ENCODE measurements at places on chromosomes 3 and 15. TPM values are rescaled to one million over a fixed set of nuclear protein-coding genes. Genes with fewer than 3 reads are reported as not detected.

Gene CLPX
- 57.2 TPM for total RNA-seq

DNA sequence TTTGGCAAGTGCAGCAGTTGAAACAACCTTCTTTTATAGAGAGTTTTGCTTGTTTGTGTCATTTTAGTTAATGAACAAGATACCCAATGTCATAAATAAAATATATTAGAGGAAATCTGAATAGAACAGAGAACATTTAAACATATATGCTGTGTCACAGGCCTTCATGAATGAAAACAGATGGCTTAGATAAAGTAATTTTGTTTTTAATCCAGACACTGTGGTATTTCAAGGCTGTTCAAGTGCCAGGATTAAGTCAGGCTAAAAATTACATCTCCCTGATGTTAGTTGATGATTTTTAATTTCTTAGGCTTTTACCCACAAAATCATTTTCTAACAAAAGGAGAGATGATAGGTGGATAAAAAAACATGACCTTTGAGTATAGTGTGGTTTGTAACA is 4.9 kb upstream of the ACKR4 start:
- DNase-seq, result no peak
- H3K27me3 ChIP-seq, result no peaks in the 10 kb centered on the region
- H3K4me1 ChIP-seq, result peaks cover 4% of the 10 kb centered on the region
- H3K4me3 ChIP-seq, result no peak overlapping the region
- peaks cover 10% of the 10 kb centered on the region for H3K36me3 ChIP-seq
- H3K27ac ChIP-seq, result no peak overlapping the region

DNA sequence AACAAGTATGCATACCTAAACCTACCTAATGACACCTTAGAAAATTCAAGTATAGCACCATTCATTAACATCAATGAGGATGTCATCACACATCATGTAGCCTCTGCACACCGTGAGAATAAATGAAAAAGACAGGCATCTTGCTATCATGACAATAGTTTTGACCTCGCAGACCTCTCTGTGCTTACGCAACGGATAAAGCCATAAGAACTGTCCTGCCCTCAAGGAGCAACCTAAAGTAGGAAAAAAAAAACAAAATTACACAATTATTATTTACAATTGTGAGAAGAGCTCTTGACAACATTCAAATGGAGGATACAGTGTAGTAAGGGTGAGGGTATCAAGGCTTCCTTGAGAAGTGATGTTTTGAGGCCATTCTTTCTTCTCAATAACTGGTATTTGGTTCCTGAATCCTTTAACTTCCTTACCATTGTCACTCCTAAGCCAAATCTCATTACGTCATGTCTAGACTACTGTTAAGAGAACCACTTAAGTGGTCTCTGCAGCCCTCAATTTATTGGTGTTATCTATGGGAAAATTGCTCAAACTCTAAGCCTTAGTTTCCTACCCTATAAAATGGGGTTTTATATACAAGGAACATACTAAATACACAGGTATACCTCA is 7.0 kb upstream of the SETD5 start:
- H3K36me3 ChIP-seq, result peaks cover 71% of the 10 kb centered on the region
- no peak overlapping the region for H3K4me3 ChIP-seq
- H3K27ac ChIP-seq, result no peak overlapping the region
- DNase-seq, result no peak
- no peaks in the 10 kb centered on the region for H3K27me3 ChIP-seq
- peaks cover 46% of the 10 kb centered on the region for H3K4me1 ChIP-seq

DNA sequence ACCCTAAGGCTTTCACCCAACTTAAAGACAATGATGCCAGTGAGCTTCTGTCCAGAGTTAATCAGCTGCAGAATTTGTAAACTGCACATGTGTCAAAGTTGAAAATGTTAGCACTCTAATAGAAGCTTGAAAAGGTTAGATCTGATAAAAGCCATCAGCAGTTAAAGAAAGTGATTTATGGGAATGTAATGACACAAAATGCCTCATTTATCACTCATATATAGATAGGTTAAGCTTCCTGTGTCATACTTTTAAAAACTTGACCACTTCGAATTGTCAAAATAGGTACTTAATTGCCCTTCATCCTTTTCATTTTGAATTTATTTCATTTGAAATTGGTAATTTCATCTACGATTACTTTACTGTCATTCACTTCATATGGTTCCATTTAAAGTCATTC is 151.6 kb downstream of the CDIN1 start:
- DNase-seq, result no peak
- no peaks in the 10 kb centered on the region for H3K4me1 ChIP-seq
- no peaks in the 10 kb centered on the region for H3K36me3 ChIP-seq
- H3K4me3 ChIP-seq, result no peak overlapping the region
- H3K27ac ChIP-seq, result no peak overlapping the region

DNA sequence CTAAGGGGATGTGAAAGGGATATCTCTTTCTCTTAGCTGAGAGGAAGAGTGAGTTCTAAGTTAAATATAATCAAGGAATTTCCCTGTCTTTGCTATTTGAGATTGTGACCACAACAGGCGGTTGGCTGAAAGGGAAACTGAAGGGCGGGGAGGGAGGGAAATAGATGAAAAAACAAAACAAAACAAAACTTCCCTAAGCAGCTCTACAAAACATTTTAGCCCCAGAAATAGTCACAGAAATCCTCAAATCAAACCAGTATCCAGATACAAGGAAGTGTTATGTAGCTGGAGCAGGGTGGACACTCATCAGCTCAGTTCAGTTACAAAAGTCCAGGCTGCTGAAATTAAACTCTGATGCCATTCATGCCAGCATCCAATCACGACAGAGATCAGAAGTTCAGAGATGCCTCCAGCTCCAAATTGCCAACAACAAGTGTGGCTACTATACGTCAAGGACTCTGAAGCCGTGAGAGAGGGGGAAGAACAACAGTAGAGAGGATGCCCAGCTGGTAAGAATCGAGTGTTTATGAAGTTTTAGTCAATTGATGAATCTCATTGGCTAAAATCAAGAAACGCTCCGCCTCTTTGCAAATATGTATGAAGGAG is 319 bp upstream of the TP63 start:
- peaks cover 2% of the 10 kb centered on the region for H3K27me3 ChIP-seq
- peaks cover 37% of the 10 kb centered on the region for H3K4me1 ChIP-seq
- peak overlapping the region; percentile 20 for H3K27ac ChIP-seq
- H3K36me3 ChIP-seq, result peaks cover 2% of the 10 kb centered on the region
- peak overlapping the region; percentile 27 for H3K4me3 ChIP-seq
- DNase-seq, result no peak

Gene GPR27
- total RNA-seq, result 0.70 TPM

Gene LMAN1L
- 0.93 TPM for total RNA-seq

- H3K36me3 ChIP-seq, result peaks cover 4% of the 10 kb centered on the region
- H3K4me1 ChIP-seq, result peaks cover 23% of the 10 kb centered on the region
- no peaks in the 10 kb centered on the region for H3K27me3 ChIP-seq
- no peak overlapping the region for H3K4me3 ChIP-seq
- no peak overlapping the region for H3K27ac ChIP-seq
These were observed 291.9 kb upstream of the STT3B start for GRCh38 chr3:31240874-31241273.

DNA sequence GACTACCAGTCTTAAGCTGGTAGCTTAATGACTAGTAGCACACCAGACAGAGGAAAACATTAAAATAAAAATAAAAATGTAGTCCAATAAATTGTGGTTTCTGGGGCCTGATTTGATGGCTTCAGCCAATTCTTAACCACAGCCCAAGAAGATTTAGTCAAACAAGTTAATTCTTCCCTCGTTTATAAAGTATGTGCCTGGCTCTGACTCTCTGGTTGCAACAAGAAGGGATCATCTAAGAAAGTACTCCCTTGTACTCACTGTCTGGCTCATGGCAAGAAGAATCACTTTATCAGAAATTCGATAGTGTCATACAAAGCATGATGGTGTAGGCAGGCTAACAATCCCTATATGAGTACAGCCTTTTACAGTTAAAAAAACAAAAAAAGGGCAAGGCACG is 141.9 kb downstream of the P3H2 start:
- DNase-seq, result no peak
- no peaks in the 10 kb centered on the region for H3K36me3 ChIP-seq
- peaks cover 14% of the 10 kb centered on the region for H3K27me3 ChIP-seq
- no peaks in the 10 kb centered on the region for H3K4me1 ChIP-seq
- no peak overlapping the region for H3K4me3 ChIP-seq
- no peak overlapping the region for H3K27ac ChIP-seq

Gene CLDN18
- total RNA-seq, result not detected

Gene FAM43A
- 13.0 TPM for total RNA-seq

GRCh38 chr15:73598530-73599160 is 34.5 kb downstream of the NPTN start:
- DNase-seq, result no peak
- no peak overlapping the region for H3K4me3 ChIP-seq
- H3K36me3 ChIP-seq, result peaks cover 10% of the 10 kb centered on the region

DNA sequence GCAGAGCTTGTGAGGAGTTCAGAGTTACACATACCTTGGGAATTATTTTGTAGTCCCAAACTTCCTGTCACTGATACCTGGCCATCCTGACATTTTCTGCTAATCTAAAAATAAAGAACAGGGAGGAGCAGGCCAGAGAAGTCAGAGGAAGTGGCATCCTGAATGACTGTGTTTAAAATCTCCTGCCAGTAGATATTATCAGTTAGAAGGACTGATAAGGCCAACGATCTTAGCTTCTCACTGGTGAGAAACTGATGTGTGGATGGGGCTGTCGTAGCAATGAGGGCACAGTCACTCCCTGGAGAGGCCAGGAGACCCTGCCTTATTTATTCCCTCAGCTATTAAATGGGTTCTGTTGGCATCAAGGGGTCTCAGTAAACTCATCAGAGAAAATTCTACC is 115.1 kb downstream of the DGKG start:
- H3K27me3 ChIP-seq, result peaks cover 29% of the 10 kb centered on the region
- peaks cover 5% of the 10 kb centered on the region for H3K4me1 ChIP-seq
- no peak overlapping the region for H3K4me3 ChIP-seq
- H3K36me3 ChIP-seq, result no peaks in the 10 kb centered on the region
- no peak overlapping the region for H3K27ac ChIP-seq

Gene CCDC191
- total RNA-seq, result 2.1 TPM

DNA sequence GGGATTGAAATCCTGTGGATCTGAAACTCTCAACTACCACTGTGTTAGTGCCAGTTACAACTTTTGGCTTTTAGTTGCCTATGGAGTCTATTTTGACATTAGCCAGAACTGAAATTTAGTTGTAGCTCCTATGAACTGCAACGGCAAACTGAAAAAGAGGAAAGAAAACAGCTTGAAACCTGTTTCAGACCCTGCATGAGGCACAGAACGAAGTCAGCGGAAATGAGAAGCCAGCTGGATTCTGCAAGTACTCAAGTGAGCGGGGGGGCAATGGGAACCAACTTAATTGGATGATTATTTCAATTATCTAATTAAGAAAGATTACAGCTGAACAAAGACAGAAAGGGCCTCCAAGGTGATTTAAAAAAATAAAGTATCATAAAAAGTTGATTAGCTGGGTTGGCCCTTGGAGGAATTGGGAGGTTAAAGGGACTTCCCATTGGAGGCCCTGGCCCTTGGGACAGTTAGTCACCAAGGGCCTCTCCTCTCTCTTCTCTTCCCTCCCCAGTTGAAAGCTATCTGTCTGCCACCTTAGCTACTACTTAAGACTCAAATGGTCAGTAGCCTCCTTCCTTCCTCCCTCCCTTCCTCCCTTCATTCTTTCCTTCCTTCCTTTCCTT is 352.1 kb downstream of the SHQ1 start:
- H3K27ac ChIP-seq, result no peak overlapping the region
- DNase-seq, result no peak
- peaks cover 6% of the 10 kb centered on the region for H3K36me3 ChIP-seq
- H3K4me1 ChIP-seq, result no peaks in the 10 kb centered on the region
- no peak overlapping the region for H3K4me3 ChIP-seq
- no peaks in the 10 kb centered on the region for H3K27me3 ChIP-seq

- H3K4me3 ChIP-seq, result no peak overlapping the region
- no peaks in the 10 kb centered on the region for H3K36me3 ChIP-seq
- H3K27ac ChIP-seq, result no peak overlapping the region
- H3K4me1 ChIP-seq, result no peaks in the 10 kb centered on the region
- peaks cover 1% of the 10 kb centered on the region for H3K27me3 ChIP-seq
- DNase-seq, result no peak
These were observed 102.8 kb upstream of the GBE1 start for GRCh38 chr3:81864272-81864671.

All from activated T-helper 1 cell treated with anti-CD3 and anti-CD28 coated beads, Interleukin-12 subunit alpha, Interleukin-12 subunit beta, Interleukin-2, Interleukin-4 antibody, amounts not matched to agents 30 ng/mL and 10 ng/mL and 1 ng/mL, durations not matched to agents 14 hours and 24 hours and 36 hours (primary cell).